A549 treated with DMSO at 1 μM for 4 hours (cell line): ENCODE measurements at places on chromosomes 4 and X. TPM values are rescaled to one million over a fixed set of nuclear protein-coding genes. Genes with fewer than 3 reads are reported as not detected.

The STK26 gene
- total RNA-seq = 9.6 to 12.5 TPM (median 12.0 TPM) in 5 replicates

The CCNB3 gene
- 0.60 to 0.97 TPM (median 0.63 TPM) in 5 replicates for total RNA-seq

The RAB33A gene
- 0.21 to 0.57 TPM (median 0.25 TPM) in 4 of 5 replicates, not detected in the other for total RNA-seq

The CD99 gene
- 232 to 256 TPM (median 243 TPM) in 5 replicates for total RNA-seq

The ATP7A gene
- 3.0 to 4.3 TPM (median 4.1 TPM) in 5 replicates for total RNA-seq

The ITM2A gene
- total RNA-seq = 0.12 TPM in 1 of 5 replicates, not detected in the others
